SW 1271 (cell line): ENCODE measurements at places on chromosomes 4 and X.

GRCh38 chr4:41214136-41214824 lies at the start of gene APBB2:
Gene APBB2, minus strand, starts transcription at chr4:41214542. Its CDS starts 181,288 bp downstream, at chr4:41033254.
- peak; percentile 91 for DNase-seq

DNA sequence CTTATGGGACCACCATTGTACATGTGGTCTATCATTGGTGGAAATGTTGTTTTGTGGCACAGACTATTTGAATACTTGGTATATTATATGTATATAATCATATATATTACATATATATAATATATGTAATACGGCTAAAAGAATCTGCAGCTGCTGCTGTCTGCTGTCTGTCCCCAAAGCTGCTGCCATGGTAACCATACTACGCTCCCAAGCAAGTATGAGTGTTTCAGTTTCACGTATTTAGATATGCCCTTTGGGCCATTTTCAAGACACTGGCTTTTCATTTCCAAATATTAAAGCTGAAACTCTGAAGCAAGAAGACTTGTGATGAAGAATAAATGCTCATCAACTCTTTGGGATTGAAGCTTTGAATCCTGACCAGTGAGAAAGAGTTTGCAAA lies 42.0 kb upstream of the ARSJ start:
- no peak for DNase-seq

DNA sequence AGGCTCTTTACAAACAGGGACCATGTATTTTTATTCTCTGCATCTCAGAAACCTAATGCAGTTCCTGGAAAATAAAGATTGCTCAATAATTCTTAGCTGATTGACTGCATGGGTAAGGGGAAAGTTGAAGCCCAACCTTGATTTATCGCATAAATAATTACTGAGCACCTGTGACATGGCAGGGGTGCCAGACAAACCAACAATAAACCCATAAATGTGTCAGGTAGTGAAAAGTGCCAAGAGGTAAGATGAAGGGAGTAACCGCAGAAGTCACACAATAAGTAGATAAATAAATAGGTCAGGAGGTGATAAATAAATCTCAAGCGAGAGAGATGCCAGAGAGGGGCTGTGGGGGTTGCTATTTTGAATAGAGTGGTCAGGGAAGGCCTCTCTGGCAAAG lies 20.1 kb upstream of the AP1S2 start:
- no peak for DNase-seq

DNA sequence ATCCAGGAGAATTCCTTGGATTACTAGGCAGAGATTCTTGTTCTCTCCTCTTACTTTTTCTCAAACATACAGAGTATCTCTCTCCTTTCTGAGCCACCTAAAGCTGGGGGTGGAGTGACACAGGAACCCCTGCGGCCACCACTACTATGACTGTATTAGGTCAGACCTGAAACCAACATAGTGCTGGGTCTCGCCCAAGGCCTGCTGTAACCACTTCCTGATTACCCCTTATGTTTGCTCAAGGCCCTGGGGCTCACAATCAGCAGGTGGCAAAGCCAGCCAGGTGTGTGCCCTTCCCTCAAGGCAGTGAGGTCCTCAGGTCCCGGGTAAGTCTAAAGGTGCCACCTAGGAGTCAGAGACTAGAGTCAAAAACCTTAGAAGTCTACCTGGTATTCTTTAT lies 166.4 kb downstream of the PARM1 start:
- no peak for DNase-seq

DNA sequence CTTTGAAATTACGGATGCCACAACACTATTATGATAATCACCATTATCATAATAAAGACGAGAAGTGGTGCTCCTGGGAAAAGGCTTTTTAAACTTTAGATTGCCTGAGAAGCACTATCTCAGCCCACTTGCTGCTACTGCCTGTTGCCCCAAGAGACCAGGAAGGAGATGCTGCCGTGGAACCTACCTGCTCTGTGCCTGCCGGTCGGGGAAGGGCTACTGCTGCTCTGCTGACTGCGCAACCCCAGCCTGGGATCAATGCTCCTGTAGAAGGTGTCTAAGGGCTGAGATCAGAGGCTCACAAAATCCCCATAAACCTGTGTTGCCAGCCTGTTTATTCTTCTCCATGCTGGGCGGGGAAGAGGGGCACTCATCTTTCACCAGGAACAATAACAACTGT lies 145.3 kb upstream of the VCX3B start:
- no peak for DNase-seq

- DNase-seq, result no peak
Observed at GRCh38 chr4:113524096-113524495, 237.4 kb downstream of the CAMK2D start.

DNA sequence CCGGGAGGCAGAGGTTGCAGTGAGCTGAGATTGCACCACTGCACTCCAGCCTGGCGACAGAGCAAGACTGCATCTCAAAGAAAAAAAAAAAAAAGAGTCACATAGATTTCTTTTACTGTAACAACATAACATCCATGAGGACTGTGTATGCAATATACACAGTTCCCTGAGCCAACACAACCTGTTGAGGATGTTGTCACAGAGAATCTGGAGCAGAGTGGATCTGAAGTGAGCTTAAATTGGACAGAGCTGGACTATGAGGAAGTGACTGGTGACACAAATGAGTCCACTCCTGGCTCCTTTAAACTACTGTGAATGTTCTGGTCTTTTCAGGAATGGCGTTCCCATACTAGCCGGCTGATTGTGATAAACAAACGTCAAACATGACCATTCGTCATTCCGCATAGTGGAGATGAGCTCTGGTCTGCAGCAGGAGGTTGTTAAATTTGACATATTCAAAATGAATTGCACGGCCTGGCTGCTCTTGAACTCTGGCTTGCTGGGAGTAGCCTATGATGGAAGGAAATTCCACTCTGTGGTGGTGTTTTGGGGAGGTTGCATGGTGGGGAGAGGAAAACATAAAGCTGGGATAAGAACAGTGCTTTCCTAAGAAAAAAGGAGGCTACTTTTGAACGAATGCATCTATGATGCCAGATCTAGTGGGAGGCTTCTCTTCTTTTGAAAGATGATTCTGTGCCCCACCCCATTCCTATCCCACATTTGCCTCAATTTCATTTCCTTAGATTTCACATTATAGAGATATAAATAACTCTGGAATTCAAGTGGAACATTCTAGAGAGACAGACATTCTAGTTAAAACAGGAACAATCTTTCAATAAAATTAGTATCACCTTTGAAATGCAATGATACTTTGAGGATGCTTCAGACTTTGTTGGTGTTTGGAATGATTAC lies 149.5 kb downstream of the SHROOM3 start:
- DNase-seq, result no peak

DNA sequence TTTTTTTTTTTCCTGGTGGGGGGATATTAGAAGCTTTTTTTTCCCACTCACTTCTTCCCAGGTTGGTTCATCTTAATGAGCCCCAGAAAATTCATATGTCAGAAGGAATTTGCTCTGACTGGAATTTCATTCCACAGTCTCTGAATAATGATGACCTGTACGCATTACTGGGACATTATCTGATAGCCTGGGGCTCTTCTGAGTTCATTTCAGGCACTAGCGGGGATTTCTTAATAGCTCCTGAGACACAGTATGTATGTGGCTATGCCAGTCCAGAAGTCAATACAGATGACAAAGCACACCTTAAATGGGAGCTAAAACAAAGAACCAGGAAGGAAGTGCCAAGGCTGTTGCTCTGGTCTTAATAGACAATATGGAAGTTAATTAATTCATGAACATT lies 295.2 kb upstream of the IGFBP7 start:
- DNase-seq, result peak; percentile 19

- no peak for DNase-seq
Observed at GRCh38 chr4:81758574-81759264, 287.0 kb upstream of the RASGEF1B start.

DNA sequence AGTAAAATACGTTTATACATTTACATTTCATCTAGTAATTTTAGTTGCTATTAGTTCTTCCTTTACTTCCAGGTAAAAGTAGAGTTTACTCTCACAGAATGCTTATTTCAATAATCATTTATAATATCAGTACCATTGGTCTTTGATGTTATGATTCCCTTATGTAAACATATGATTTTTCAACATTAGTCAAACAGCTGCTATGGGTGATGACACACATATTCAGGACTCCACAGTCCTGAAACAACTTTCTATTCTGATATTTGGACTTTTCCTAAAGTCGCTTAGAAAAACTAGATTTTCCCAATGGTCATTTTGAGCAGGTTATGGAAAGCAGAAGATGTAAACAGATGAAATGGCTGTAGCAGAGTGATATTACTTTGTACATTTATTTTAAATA lies 369.8 kb downstream of the UNC5C start:
- DNase-seq, result no peak

DNA sequence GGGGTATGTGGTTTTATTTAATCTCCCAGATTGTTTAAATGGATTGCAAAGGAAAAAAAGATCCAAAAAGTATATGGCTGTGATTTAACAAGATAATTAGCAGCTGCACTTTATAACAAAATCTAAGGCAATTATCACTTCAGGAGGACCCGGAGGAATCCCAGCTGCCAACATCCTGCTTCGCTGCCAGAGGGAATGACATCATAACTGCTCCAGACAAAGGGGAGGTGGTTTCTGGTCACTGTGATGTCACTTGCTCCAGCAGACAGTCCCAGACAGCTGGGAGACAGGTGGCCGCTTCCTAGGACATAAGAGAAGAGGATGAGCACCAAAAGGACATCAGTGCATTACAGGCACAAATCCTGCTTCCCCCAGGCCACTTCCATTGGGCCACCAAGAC lies 371.0 kb downstream of the BCOR start:
- no peak for DNase-seq

- no peak for DNase-seq
Observed at GRCh38 chr4:121138039-121138825, 25.9 kb downstream of the TNIP3 start.

GRCh38 chr4:100555611-100556337 lies 38.0 kb upstream of the EMCN start:
- DNase-seq, result no peak

- DNase-seq, result no peak
Observed at GRCh38 chr4:101600287-101600686, 190.2 kb upstream of the BANK1 start.

DNA sequence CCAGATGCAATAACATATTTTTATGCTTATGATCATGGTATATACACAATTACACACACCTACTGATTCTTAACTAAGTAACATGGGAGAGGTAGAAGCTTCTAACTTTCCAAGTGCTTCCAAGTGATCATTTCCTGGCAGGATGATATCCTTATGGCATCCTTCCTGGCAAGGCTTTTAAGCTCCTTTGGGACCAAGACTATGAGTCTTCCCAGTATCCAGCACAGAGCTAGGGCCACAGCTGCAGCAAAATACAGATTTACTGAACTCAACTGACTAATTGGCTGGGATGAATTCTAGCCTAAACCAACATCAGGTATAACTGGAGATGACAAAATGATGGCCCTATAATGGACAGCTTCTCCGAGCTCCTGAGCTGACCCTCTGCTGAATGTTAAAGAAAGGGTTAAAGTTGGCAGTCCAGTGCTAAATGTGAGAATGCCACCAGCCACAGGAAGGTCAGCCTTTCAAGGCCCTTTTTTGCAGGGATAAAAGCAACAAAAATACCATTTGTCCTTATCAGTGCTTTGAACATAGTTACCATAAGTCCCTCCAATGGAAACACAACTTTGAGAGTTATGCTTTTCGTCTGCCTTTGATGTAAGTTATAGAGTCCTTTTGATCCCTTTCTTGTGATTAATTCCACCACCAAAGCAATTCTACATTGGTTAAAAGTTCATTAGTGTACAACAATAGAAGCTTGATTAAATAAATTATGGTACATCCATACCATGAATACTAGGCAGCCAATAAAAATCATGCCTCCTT lies 73.4 kb downstream of the MGST2 start:
- DNase-seq, result no peak

GRCh38 chrX:34557733-34558132 lies 99.4 kb downstream of the TMEM47 start:
- no peak for DNase-seq

GRCh38 chr4:149518471-149518870 lies 297.2 kb downstream of the IQCM start:
- no peak for DNase-seq

- no peak for DNase-seq
Observed at GRCh38 chrX:104679175-104679574, 113.2 kb downstream of the IL1RAPL2 start.

DNA sequence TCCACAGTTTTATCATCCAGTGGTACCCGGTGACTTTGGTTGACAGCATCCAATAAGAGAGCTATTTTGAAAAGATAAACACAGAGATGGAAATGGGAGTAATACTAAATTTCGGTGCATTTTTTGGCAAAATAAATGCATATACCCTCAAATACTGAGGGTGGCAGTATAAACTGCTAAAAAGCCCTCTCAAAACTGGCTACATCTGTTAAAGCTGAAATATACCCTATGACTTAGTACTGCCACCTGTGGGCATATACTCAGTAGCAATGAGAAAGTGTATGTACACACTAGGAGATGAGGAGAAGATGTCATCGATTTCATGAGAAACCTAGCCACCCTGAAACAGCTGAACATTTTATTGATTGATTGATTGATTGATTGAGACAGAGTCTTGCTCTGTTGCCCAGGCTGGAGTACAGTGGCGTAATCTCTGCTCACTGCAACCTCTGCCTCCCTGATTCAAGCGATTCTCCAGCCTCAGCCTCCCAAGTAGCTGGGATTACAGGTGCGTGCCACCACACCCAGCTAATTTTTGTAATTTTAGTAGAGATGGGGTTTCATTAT lies 12.2 kb upstream of the TMEM128 start:
- peak; percentile 24 for DNase-seq

GRCh38 chr4:130479020-130479419 lies 1383.1 kb downstream of the C4orf33 start:
- no peak for DNase-seq

DNA sequence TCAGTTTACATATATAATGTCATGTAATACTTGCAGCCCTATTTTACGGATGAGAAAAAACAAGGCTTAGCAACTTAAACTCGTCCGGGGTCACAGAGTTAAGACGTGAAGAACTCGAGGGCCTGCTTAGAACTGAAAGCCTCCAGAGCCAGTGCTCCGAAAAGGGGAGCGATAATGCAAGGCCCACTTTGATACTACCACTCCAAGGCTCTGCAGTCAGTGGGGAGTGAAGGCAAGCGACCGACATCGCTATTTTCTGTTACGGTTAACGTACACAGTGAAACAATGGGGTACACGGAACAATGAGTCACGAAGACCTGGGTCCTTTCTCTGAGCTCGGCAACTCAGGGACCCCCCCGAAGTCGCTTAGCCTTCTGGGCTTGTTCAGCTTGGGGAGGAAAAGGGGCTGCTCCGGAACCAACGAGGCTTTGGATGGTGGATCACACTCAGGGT lies 965 bp downstream of the PPA2 start:
- DNase-seq, result no peak

DNA sequence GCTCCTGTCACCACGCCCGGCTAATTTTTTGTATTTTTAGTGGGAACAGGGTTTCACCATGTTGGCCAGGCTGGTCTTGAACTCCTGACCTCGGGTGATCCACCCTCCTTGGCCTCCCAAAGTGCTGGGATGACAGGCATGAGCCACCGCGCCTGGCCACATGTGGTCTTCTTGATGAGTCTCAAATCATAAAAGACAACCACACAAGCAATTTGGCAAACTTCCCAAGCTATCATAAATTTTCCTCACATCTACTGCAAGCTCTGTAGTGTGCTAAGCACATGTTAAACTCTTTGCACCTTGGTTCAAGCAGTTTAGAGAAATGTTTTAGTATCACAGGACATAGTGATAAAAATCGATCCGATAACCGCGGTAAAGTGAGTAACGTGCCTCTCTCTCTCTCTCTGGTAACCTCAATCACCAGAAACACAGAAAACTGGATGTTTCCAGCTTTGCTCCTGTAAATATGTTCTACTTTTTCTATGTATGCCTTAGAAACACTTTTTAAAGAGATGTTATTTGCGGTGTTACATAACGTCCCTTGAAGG lies 256.8 kb downstream of the DHRSX start:
- no peak for DNase-seq
